ENCODE measurements at places on chromosomes 6 and 20.

DNA sequence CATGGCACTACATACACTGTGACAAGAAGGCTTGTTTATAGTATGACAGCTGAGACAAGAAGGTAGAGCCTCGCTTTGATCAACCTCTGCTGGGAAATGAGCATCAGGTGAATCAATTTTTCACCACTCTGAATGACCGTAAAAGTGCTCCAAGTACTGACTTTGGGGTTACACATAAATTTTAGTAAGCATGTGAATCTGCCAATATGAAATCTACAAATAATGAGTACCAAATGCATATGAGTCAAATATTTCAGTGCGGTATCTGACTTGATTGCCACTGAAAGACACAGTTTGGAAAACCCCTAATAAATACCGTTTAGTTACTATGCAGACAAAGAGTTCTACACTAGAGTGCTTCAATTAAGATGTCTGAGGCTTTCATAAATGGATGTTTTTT lies 77.8 kb downstream of the ATG5 start:
- peak; percentile 19 for ATAC-seq

DNA sequence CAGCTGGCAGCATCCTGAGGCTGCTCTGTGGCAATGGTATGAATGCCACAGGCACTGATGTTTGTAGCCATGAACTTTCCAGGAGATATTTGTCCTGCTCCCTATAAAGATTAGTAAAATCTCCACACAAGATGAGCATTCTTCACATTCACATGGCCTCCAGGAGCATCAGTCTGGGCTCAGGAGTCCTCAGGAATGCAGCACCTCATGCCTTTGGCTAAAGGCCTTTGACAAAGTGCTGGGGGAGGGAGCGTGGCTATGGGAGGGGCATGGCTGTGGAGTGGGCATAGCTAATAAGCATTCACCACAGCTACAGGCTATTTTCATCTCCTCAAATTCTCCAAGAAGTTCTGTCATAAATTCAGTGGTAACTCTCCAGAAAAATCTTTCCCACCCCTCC lies 90.5 kb upstream of the LY86 start:
- no peak for ATAC-seq

- ATAC-seq = peak; percentile 1
Observed at GRCh38 chr6:5004373-5005037, 668 bp upstream of the RPP40 start.

DNA sequence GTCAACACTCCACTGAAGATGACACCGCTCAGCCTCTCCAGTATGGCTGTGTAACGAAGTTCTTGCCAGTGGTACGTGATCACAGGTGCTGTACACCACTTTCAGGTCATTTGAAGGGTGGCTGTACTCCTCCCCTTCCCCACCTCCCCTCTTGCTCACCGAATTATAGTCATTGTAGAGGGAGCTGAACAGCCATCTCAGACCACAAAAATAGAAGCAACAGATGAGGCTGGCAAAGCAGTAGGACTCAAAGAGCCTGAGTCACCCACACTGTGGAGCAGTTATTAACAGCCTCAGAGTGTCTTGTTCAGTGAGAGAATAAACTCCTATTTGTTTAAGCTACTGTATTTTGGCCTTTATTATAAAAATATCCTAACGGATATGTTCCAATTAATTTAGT lies 192.5 kb upstream of the MCHR2 start:
- ATAC-seq = peak; percentile 72

DNA sequence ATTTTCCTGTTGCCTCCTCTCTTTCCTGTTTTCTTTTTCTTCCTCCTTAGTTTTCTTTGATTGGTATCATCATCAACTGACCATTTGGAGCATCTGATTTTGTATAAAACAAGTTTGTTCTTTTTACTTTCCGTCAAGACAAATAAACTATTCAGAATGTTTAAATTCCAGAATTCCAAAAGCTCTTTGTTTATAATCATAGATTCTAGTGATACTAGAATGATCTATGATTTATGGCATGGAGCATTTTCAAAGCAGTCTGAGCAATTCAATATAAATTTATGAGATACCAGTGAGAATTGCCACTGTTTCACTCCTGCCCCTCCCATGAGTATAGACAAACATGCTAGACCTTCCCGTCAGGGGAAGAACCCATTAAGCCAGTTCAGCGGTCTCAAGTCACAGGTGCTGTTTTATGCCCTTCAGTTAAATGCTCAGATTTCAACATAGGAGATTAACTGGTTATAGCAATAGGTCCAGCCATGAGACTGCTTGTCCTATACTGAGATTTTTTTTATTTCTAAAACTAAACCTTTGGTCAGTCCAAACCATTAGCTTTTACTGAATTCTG lies 60.7 kb downstream of the GRIK2 start:
- ATAC-seq = no peak

- ATAC-seq = no peak
Observed at GRCh38 chr6:105320765-105321164, 82.1 kb downstream of the PREP start.

- ATAC-seq = no peak
Observed at GRCh38 chr6:106512968-106513574, 116.2 kb downstream of the RTN4IP1 start.

- ATAC-seq = no peak
Observed at GRCh38 chr6:159062976-159063375, 18.2 kb upstream of the TAGAP start.

- ATAC-seq = no peak
Observed at GRCh38 chr20:50821994-50822393, 27.1 kb downstream of the BCAS4 start.

DNA sequence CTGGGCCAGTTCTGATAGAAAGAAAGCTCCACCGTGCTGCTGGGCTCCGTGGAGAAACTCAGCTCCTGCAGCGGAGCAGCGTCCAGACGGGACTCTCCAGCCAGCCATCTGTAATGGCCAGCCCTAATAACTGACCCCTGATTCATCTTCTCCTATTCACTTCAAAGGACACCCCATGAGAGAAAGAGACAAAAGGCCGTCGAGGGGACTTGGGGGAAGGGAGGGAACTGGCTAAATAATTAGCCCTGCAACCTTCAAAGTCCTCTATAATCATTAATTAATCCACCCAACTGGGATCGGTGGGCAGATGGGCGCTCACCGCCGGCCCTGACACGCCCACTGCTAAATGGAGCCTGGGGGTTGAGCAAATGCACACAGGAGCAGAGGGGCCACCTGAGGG lies 512.4 kb downstream of the CD83 start:
- no peak for ATAC-seq

DNA sequence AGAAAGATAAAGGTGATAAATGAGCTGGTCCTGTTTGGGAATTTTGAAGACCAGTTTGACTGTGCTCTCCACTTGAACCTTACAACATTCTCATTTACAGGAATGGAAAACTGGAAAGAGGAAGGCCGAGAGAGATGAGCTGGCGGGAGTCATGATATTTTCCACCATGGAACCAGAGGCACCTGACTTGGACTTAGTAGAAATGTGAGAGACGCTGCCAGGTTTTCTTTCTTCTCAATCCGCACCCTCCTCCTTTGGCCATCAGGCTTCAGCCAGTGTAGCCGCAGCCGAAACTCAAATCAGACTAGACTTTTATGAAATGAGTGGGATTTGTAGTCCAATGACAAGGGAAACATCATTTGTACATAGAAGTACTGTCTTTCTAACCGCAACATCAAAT lies 54.7 kb upstream of the SYNJ2 start:
- no peak for ATAC-seq

DNA sequence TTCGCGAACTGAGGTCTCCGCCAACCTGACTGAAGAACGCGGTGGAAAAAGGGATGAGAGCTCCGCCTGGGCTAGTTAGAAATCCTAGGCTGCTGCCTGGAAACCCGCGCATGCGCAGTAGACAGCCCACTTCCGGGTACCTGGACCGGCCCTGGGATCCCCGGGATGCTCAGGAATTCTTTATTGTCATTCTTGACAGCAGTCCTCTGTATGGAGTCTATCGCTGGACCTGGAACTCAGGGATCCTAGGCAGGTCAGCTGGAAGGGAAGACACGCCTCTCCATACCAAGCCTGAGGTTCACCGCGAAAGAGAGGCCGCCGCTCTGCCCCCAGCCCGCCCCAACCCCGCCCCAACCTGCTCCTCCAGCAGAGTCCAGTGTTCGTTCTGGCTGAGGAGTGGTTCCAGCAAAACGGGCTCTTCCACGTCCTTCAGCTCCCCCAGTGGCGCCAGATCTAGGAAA lies 1379.2 kb upstream of the DEFB115 start:
- ATAC-seq = peak; percentile 96

- ATAC-seq = no peak
Observed at GRCh38 chr6:23526526-23526925, 599.5 kb upstream of the NRSN1 start.

DNA sequence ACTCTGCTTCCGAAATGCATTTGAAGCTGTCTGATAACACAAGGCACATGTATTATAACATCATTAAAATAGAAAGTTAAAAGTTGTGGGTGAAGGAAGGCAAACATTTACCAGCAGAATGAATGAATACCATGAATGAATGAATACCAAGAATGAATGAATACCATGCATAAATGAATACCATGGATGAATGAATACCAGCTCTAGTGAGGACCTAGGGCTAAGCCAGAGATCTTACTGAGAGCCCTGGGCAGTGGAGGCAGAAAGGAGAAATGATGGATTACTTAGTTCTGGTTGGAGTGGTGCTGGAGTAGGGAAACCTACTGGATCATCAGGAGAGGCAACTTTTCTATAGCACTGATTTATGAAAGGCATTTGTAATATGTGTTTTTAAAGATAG lies 998.0 kb downstream of the KIF16B start:
- ATAC-seq = no peak

- ATAC-seq = no peak
Observed at GRCh38 chr6:111565326-111566221, 40.1 kb downstream of the TRAF3IP2 start.

GRCh38 chr6:51865176-51865575 lies 222.2 kb downstream of the PKHD1 start:
- ATAC-seq = no peak

- ATAC-seq = no peak
Observed at GRCh38 chr6:136252441-136252840, 2.3 kb upstream of the MTFR2 start.

DNA sequence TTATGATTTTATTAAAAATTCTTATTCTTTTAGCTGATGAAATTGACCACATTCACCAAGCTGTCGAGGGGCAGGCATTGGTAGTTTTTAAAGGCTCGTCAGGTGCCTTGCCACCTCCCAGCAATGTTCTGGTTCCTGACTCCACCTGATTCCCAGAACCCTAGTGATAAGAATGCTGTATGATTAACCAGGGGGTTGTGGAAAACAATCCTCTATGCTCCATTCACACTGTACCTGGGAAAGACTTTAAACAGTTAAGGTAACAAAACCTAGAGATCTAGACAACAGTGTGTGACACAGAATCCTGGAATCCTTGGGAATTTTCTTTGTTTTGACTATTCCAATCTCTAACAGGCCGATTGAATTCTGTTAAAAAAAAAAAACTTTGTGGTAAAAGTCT lies 165.7 kb upstream of the OLIG3 start:
- no peak for ATAC-seq

DNA sequence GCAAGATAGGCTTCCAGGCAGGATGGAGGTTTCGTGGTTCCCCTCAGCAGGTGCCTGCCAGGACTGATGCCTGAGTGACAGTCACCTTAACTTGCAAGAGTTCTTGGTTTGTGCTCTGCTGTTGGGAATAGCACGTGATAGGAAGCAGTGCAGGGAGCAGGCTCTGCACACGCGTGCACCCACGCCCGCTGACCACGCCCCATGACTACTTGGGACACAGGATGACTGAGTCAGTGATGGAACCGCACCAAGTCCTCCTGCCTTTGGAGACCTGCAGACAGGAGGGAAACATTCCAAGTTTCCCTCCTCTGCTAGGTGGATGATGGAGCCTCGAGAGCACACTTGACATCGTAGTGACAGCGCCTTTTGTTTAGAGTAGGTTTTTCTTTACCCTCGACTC lies 164.2 kb downstream of the DTNBP1 start:
- ATAC-seq = no peak

DNA sequence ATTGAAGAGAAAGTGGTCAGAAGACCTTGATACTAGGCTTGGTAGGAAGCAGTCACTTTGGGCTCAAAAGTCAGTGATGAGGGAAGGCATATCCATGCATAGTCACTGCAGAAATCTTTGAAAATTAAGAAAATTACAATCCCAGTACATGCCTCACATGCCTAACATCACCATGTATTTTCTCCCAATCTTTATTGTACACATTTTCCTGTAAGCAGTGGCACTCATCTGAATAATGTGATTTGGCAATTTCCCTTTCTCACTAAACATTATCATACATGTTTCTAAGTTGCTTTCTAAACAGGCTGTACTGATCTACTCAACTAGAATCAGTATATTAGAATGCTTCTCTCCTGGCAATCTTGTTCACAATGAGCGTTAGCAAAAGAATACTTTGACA lies 280.7 kb upstream of the SUPT3H start:
- ATAC-seq = no peak

DNA sequence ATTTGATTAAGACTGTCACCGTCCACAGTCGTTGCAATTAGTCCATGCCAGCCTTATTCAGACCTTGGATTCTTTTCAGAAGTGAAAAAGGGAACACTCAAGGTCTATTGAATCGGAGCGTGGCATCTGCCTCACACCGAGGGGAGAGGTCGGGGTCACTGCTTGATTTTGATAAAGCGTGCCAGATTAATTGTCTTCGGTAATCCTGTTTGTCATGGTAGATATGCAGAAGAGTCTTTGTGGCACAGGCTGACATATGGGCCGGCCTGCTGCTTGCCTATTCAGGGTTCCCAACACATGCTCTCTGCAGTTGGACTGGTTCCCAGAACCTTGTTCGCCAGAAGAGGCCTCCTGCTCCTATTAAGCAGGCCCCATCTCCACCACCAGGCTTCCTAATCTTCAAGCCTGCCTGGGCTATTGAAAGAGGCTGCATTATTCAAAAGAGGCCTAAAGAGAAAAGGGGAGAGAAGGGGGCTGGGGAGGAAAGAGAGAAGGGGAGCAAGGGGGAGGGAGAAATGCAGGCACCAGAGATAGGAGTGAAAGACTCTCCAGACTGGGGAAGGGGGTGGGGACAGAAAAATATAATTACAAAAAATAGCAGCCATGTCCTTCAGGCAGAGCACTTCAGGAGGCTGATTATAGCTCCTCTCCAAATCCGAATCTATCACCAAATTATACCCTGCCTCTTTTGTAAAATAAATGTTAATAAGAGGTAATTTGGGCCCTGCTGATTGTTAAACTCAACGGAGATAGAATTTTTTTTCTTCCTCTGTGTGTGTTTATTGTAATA lies 611.3 kb downstream of the HDGFL1 start:
- ATAC-seq = peak; percentile 98

DNA sequence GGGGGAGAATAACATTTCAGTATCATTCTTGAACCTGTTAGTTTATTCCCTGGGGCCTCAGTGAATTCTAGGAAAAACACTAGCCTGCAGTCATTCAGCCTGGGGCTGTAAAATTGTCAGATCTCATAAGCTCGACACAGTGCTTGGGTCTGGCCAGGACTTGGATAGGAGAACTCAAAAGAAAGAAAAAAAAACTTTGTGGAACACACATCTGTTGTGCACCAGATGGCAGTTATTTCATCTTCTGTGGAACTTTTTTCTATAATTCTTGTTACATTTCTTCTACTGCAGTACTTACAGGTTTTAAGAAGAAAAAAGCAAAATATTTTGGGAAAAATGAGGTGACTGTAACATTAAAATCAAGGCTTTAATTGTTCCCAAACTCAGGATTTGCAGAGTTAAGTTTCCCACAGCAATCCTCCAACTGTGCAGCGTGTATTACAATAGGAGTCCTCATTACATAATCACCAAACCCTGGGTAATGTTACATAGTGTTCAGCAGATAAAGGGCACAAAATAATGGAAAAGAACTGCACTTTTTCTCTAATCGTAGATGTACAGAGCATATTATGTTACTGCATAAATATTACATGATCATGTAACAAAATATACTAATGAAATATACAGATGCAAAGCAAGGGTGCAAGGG lies 531.1 kb upstream of the CITED2 start:
- ATAC-seq = peak; percentile 44
